Activated CD8-positive, alpha-beta memory T cell treated with anti-CD3 and anti-CD28 coated beads for 1 hour (primary cell): ENCODE measurements at places on chromosomes 5 and 9.

GRCh38 chr5:57280853-57281252, 107.0 kb downstream of the GPBP1 start:
- no peak for DNase-seq

DNA sequence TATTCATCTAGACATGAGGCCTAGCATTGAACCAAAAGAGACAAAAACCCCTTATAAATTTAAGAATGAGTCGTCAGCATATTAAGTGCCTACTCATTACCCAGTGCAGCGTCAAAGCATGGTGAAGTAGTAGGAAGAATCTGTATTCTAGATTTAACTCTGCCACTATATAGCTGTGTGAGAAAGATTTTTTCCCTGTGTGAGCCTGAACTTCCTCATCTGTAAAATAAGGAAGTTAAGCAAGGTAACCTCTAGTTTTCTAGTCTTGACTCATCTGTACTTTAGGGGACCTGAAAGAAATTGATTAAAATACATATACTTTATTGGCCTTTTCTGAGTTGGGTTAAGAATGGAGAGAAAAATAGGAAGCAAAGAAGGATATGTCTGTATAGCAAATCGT, 82.1 kb upstream of the RUSC2 start:
- no peak for DNase-seq

- DNase-seq = no peak
Measured at GRCh38 chr5:123059455-123059854, 22.9 kb upstream of the PPIC start.

GRCh38 chr9:114108016-114108833, 9.1 kb upstream of the KIF12 start:
- DNase-seq = no peak

DNA sequence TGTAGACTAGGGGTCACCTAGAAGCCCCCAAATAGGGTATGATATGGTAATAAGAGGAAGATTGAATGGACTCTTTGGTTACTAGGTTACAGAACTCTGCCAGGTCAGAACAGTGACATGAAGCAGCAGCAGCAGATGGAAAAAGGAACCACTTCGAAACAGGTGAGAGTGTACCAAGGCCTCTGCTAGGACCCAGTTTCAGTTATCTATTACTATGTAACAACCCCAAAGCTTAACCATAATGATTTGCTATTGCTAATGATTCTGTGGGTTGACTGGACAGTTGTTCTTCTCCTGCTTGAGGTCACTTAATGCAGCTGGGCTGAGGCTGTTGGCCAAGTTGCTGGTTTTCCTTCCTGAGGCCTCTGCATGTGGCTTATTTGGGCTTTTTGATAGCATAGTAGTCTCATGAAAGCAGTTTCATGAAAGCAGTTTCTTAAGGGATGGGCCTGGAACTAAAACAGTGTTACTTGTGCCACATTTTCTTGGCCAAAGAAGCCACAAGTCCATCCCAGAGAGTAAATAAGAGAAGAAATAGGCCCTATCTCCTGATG, 17.6 kb downstream of the C9orf43 start:
- DNase-seq = no peak

GRCh38 chr5:39877479-39877878, 452.7 kb upstream of the DAB2 start:
- no peak for DNase-seq

- DNase-seq = no peak
Measured at GRCh38 chr9:121557581-121558447, 58.2 kb upstream of the GGTA1 start.

DNA sequence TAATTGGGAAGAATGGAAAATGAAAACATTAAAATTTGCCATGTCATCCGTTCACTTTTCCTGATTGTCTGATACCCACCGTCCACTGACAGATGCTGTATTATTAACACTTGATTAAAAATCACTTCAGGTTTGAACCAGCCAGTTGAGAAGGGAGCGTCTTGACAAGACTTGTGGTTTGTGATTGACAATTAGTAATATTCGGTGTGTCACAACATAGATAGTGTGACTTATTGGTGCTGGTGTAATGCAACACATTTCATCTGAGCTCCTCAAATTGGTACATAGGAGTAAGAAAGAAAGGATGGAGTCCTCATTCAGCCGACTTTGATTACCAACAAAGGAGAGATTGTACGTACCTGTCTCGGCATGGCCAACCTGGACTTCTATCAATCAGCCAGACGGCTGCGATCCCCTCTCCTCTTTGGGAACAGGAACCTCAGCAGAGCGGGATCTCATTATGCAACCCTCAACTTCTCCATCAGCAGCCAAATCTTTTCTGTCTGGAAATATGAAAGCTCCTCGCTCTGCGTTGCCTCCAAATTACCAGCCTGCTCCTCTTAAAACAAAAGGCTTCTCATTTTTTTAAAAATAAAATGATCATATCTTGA, 211.7 kb upstream of the MVB12B start:
- no peak for DNase-seq
